Spinal cord (tissue), 10 donors: ENCODE measurements at places on chromosomes 11 and 22. TPM values are rescaled to one million over a fixed set of nuclear protein-coding genes. Genes with fewer than 3 reads are reported as not detected.

TIGD3 gene
- 1.4 TPM for total RNA-seq

DNA sequence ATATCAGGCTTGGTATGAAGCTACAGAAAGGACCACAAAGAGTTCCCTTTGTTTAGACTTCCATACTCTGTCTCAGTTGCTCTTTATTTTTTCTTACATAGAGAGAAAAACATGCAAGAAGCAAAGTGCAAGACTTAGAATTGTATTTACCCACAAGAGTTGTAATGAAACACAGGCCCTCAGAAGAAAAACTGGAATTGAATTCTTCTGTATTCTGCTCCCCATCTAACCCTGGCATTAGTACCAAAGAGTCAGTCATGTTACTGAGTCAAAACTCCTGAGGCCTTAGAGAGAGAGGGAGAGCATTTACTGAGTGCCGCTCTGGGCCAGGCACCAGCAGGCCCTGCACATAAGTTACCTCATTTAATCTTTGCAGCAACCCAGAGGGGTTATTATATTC is 43.9 kb upstream of the DLAT start:
- DNase-seq, result peak; percentile 25

- DNase-seq, result no peak
Observed at GRCh38 chr22:17700778-17701177, 62.2 kb downstream of the BCL2L13 start.

GRCh38 chr11:79083352-79083751 is 357.5 kb downstream of the TENM4 start:
- no peak for DNase-seq

AMOTL1 gene
- total RNA-seq, result 46.4 TPM

GRCh38 chr11:104771763-104772162 is 126.5 kb downstream of the CASP12 start:
- no peak for DNase-seq

DNA sequence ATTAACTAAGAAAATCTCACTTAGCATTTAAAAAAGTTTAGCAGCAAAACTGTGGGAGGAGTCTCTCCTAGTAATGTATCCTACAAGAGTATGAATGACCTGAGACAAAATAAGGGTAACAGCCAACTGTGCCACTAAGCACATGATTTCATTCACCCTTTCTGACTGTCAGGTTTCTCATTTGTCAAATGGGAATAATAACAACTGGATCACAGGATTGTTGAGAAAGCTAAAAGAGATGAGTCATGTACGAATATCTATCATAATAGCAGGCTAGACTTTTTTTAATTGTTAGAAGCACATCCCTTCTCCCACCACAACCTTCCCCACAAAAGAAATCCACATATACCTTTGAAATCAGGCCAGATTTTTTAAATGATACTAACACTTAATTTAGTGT is 39.5 kb downstream of the MTMR2 start:
- no peak for DNase-seq

DNA sequence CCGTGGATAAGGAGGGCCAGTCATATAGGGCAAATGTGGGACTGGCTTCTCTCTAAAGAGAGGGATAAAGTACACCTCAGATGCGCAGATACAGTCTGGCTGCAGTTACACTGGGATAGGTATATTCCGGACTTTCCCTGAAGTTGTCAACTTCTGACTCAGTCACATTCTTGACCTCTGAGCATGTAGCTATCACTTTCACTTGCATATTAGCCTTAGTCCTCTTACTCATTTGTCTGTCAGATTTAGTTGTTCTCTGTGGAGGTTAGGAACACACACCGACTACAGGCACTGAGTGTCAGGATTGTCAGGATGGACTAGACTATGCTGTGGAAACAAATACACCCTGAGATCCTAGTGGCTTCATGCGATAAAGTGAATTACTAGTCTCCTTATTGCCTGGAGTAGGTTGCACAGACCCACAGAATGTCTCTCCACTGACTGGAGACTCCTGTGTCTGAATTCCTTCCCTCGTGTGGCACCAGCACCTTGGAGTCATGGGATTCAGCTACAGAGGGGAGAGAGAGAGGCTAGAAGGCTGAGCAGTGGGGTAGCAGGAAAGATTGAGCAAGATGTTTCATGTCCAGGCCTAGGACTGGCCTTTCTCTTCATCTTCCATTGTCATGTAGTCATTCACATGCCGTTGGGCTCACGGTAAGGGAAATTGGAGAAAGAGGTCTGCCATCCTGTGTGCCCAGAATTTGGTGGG is 654.3 kb downstream of the NTM start:
- DNase-seq, result no peak

SYT13 gene
- 21.5 TPM for total RNA-seq

- DNase-seq, result no peak
Observed at GRCh38 chr11:123216249-123216648, 21.2 kb upstream of the CLMP start.

- no peak for DNase-seq
Observed at GRCh38 chr22:24518228-24518627, 23.1 kb downstream of the UPB1 start.

DNA sequence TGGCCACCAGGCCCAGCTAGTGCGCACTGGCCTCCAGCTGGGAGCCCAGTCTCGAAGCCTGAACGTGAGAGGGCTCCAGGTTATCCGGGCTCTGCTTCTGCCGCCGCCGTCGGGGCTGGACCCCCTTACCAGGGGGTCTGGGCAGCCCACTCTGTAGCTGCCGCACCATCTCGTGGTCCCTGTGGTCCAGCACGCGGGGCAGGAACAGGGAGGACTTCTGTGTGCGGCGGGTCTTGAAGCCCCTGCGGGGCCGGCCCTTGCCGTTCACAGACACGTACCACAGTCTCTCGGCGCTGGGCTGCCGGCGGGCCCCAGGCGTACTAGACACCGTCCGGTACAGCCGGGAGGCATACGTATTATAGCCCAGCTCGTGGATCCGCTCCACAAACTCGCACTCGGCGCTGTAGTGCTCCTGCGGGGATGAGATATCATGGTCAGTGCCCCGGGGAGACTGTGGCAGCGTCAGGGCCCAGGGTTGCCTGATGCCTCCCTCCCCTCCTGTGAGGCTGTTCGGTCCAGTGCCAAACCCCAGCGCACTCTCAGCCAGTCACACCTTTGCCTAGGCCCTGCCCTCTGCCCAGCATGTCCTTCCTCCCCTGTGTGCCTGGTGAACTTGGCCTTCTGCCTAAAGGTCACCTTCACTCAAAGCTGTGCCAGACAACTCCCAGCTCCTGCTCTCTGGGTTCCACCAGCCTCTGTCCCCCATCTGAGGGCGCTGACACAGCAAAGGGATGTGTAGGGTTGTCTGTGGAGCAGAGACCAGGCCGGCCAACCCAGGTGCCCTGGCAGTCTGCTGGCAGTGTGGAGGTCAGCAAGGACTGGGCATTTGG is 8.7 kb downstream of the FGF3 start:
- no peak for DNase-seq

GRCh38 chr11:107397357-107397756 is 60.3 kb downstream of the CWF19L2 start:
- DNase-seq, result no peak

DNA sequence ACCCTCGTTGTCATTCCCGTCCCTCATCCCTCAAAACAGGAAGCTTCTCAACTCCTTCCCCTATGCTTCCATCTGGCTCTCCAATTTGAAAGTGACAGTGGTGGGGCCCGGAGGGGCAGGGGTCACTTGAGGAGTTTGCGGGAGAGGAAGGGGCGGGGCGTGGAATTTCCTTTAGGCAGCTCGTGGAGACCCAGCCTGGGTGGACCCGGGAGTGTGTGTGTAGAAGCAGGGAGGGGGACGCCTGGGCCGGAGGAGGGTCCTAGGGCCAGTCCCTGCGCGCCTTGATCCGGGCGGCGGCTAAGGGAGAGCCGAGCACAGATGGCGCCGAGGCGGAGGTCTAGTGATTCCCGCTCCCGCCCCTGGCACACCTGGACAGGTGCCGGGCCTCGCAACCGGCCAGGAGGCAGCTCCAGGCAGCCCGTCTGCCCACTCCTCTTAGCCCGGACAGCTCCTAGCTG is 7.8 kb upstream of the PAX6 start:
- no peak for DNase-seq

DNA sequence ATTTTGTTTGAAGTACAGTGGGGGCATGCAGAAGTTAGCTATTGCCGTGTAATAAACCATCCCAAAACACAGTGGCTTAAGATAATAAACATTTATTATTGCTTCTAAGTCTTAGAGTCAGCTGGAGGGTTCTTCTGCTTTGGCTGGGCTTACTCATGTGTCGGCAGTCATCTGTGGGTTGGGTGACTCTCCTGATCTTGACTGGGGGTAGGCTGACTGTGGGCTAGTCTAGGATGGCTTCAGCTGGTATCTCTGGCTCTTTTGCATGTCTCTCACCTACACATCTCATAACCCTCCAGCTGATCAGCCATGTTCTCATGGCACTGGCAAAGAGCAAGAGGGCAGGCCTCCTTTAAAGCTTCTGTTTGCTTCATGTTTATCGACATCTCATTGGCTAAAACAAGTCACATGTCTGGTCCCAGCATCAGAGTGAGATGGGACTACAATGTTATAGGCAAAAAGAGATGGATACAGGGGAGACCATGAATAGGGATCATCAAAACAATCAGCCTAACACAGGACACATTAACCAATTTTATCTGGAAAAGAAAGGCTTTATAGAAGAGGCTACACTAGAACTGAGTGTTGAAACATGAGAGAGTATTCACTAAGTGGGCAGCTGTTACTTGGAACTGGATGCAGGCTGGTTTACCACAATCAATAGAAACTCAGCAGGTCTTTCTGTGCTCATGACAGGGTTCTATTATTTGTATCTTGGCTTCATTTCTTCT is 5.1 kb downstream of the LRRC51 start:
- no peak for DNase-seq

UBTFL1 gene
- not detected for total RNA-seq

DNA sequence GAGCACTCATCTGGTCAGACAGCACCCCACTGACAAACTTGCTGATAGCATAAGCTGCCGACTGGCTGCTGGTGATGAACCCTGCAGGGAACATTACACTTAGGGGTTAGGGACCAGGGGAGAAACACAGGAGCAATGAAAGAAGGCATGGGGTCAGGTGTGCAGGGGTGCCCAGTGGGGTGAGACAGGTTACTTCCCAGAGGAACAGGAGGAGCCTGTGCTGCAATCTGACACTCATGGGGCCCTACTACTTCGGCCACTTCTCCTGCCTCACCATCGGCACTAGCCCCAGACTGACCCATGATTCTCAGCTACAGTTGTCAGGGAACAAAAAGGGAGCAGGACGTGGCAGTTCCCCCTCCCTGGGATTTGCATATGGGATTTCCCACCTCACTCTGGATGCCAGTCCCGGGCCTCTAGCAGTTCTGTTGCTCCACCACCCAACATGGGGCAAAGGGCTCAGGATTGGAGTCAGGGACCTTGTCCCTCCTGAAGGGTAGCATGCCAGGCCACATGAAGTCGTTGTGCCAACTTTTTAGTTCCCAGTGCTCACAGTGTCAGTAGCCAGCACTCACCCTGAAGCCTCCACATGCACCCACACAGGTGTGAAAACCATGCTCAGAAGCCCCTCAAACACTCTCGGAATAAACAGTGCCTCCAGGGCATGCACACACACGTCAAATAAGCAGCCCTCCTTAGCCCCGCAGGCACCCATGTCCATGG is 2.2 kb downstream of the SLC37A4 start:
- DNase-seq, result no peak

- no peak for DNase-seq
Observed at GRCh38 chr11:74970852-74971395, 17.8 kb upstream of the NEU3 start.

CASP4 gene
- total RNA-seq, result 44.7 TPM

C11orf87 gene
- total RNA-seq, result 5.1 TPM

GRCh38 chr22:28791841-28792490 is 8.4 kb downstream of the XBP1 start:
- no peak for DNase-seq

CCND1 gene
- total RNA-seq, result 226 TPM

DNA sequence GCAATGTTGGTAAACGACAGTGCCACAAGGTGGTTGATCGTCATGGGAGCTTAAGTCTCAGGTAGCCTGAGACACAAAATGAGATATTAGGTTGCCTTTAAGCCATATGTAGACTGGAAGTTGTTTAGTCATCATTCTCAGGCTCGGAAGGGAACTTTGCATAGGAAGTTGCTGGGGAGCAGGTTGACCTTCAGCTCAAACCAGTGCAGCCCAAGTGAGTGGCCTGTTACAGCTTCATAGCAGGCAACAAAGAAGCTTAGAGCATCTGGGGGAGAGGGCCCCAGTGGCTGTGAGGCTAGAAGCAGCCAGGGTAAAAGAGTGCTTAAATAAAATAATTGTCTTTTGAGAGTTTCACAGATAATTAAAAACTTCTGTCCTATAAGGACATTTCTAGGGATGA is 404.0 kb downstream of the GUCY1A2 start:
- no peak for DNase-seq

MPZL3 gene
- 5.8 TPM for total RNA-seq

- no peak for DNase-seq
Observed at GRCh38 chr11:16959602-16960001, 54.6 kb downstream of the PLEKHA7 start.

DNA sequence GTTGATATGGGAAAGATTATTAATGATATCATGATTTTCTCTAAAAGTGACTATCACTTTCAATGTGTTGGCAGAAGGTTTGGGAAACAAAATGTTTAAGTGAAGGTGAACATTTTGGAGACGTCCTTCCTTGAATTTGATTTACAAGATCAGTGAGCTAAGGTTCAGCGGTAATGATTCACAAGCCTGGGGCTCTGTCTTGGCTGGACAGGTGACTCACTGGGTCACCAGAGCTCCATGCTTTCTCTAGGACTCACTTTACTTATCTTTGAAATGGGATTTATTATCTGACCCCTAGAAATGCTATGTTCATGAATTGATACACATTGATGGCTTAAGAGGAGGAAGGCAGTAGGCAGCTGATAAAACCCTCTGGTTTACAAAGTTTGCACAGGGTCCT is 437.5 kb downstream of the NTM start:
- DNase-seq, result no peak

DNA sequence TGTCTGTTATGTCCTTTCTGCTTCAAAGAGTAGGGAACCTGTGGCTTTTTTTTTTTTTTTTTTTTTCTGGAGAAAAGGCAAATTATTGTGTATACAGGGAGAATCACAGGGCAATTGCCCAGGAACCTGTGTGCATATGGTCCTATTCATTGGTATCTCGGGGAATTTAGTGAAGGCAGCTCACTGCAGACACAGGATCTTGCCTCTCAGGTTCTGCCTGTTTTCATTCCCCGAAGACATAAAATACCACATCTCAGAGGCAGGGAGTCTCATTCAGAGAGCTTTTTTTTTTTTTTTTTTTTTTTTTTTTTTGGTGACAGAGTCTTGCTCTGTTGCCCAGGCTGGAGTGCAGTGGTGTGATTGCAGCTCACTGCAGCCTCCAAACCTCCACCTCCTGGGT is 88.3 kb downstream of the OSBP2 start:
- DNase-seq, result no peak

DNA sequence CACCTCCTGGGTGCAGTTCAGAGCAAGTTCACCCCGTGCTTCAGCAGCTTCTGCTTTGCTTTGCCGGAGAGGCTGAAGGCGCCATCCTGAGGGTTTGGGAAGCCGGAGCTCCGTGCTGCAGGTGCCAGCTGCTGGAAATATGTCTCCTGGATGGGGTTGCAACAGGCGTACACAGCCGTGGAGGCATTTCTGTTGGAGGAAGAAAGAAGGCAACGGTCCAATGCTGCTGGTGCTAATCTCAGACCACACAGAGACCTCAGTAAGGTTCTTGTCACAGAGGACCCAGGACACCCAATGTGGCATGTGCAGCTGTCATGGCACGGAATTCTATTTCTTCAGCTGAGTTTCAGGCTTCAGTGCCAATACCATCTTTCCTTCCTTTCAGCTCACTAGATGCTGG is 24.2 kb downstream of the ASPHD2 start:
- no peak for DNase-seq

NDUFV1 gene
- total RNA-seq, result 144 TPM

LGR4 gene
- total RNA-seq, result 65.7 TPM
